Dorsolateral prefrontal cortex (tissue), 122 donors: ENCODE measurements at places on chromosomes 3 and 15. TPM values are rescaled to one million over a fixed set of nuclear protein-coding genes. Genes with fewer than 3 reads are reported as not detected.

Gene BAHD1
- total RNA-seq: 20.1 TPM

Gene QRICH1
- total RNA-seq: 132 TPM

Gene KCNAB1
- 56.8 TPM for total RNA-seq

Gene IGF2BP2
- 0.92 TPM for total RNA-seq

Gene CD86
- total RNA-seq: 2.8 TPM

Gene PLSCR4
- 73.1 TPM for total RNA-seq

Gene PLCH1
- total RNA-seq: 17.0 TPM

Gene A4GNT
- total RNA-seq: not detected

Gene RARB
- total RNA-seq: 15.3 TPM

Gene GOLGA8O
- total RNA-seq: 4.4 TPM

Gene ATP10A
- 9.0 TPM for total RNA-seq

Gene RHCG
- 4.8 TPM for total RNA-seq

Gene PEX11A
- 10.4 TPM for total RNA-seq

Gene ADGRG7
- not detected for total RNA-seq

Gene ROPN1
- not detected for total RNA-seq

Gene GOLGA8Q
- 2.5 TPM for total RNA-seq

Gene SLC22A13
- 4.8 TPM for total RNA-seq

Gene AADACL2
- total RNA-seq: not detected

Gene HHLA2
- 0.31 TPM for total RNA-seq

Gene MASP1
- total RNA-seq: 5.5 TPM

Gene NUSAP1
- 2.8 TPM for total RNA-seq

Gene DAZL
- not detected for total RNA-seq

Gene CCDC33
- total RNA-seq: not detected

Gene CCDC39
- 3.3 TPM for total RNA-seq

Gene SCAMP5
- 345 TPM for total RNA-seq

Gene USP13
- 16.8 TPM for total RNA-seq

Gene SLC6A1
- 210 TPM for total RNA-seq

Gene MME
- 1.8 TPM for total RNA-seq

Gene TRIM42
- total RNA-seq: not detected

Gene ADAMTS7
- 1.9 TPM for total RNA-seq

Gene HPS3
- 18.0 TPM for total RNA-seq

Gene FOXL2NB
- 1.4 TPM for total RNA-seq

Gene GPR160
- total RNA-seq: 1.5 TPM

Gene PDIA3
- 113 TPM for total RNA-seq

Gene GOLGA6L7
- total RNA-seq: not detected

Gene CACNA1D
- 112 TPM for total RNA-seq

Gene CSPG4
- total RNA-seq: 11.2 TPM

Gene NEK10
- 18.8 TPM for total RNA-seq

Gene GABPB1
- total RNA-seq: 8.6 TPM

Gene SEMA5B
- 18.9 TPM for total RNA-seq

Gene LMAN1L
- total RNA-seq: 1.1 TPM

Gene DPPA2
- total RNA-seq: not detected

Gene MEX3B
- total RNA-seq: 5.6 TPM

Gene DTWD1
- total RNA-seq: 38.8 TPM

Gene AHSG
- not detected for total RNA-seq

Gene RAD51
- 0.57 TPM for total RNA-seq
